Small intestine (tissue), 16 donors: ENCODE measurements at places on chromosomes 16 and 17. TPM values are rescaled to one million over a fixed set of nuclear protein-coding genes. Genes with fewer than 3 reads are reported as not detected.

GRCh38 chr17:81359218-81359617, 36.0 kb upstream of the BAHCC1 start:
- no peak for DNase-seq

- no peak for DNase-seq
Measured at GRCh38 chr16:12094537-12095265, 118.2 kb downstream of the SNX29 start.

Gene TXNDC11
- polyA plus RNA-seq = 73.4 TPM

Gene TBC1D3E
- polyA plus RNA-seq = not detected

Gene ZNF23
- polyA plus RNA-seq = 10.8 TPM

GRCh38 chr17:65797101-65797500, 235.7 kb upstream of the AXIN2 start:
- DNase-seq = no peak
